ENCODE measurements at places on chromosomes 2 and 18. TPM values are rescaled to one million over a fixed set of nuclear protein-coding genes. Genes with fewer than 3 reads are reported as not detected.

The GALNT13 gene
- 48.7 TPM for total RNA-seq

The CLIP4 gene
- 2.7 TPM for total RNA-seq

The MYCN gene
- 20.3 TPM for total RNA-seq

The ASPRV1 gene
- total RNA-seq: 0.33 TPM

The MEP1B gene
- 0.11 TPM for total RNA-seq

The UNC50 gene
- 33.4 TPM for total RNA-seq

The ATG9A gene
- total RNA-seq: 36.1 TPM

The ERCC3 gene
- total RNA-seq: 45.1 TPM
